ENCODE measurements at places on chromosomes 2 and 18.

DNA sequence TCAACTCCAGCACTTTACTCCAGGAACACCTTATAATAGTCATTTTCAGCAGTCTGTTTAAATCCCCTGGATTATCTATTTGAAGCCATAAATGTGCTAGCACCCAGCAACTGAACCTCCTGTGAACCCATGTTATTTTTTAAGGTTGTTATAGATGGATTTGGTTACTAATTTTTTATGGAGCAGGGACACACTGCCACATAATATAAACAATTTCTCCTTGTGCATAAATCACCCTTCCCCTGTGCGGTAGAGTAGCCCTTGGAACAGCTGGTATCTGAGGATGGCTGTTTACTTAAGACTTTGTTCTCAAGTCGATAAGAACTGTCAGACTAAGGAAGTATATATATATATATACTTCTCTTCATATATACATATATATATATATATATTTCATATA is 367.4 kb downstream of the EPHA4 start:
- DNase-seq, result no peak

DNA sequence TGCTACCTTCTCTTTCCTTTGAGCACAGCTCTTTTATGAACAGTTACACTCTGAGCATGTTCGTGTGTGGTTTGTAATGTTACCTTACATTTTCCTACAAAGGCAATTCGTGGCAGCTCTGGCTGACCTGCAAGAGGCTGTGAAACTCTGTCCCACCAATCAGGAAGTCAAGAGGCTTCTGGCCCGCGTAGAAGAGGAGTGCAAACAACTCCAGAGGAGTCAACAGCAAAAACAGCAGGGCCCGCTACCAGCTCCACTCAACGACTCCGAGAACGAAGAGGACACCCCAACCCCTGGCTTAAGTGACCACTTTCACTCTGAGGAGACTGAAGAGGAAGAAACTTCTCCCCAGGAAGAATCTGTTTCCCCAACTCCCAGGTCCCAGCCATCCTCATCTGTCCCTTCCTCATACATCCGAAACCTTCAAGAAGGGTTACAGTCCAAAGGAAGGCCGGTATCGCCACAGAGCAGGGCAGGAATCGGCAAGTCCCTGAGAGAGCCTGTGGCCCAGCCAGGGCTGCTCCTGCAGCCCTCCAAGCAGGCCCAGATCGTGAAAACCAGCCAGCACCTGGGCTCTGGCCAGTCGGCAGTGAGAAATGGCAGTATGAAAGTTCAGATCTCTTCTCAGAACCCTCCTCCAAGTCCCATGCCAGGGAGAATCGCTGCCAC is 56.9 kb downstream of the WDSUB1 start:
- no peak for DNase-seq

DNA sequence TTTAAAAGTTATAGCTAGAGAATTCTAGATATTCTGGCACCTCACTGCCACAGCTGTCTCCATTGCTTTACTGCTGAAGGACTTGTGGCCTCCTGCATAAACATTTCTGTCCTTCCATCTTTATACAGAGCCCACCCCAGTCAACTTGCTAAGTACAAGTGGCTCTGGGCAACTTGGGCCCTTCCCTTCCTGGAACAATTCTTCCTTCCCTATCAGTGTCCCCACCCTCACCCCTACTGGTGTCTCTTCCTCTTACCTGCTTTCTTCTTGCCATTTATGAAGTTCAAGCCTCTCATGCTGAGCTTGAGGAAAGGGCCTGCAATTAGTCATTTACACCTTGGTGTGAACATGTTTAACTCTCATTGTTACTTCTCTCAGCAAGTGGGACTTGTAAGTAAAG is 45.0 kb downstream of the ARHGAP25 start:
- DNase-seq, result no peak

DNA sequence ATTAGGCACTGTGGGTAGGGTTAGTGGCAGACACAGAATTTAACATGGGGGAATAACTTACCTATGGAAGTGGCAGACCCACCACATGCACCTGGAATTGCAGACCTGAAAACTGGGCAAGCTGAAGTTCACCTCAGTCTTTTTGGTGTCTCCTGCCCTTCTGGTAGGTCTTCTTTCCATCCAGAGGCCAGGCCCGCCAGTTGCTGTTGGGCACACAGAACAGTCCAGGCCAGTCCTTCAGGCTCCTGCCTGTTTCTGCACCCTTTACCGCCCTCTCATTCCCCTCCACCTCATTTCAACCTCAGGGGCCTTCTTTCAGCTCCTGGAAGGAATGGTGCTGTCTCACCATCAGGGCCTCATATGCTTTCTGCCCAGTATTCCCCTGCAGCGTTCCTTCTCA is 358.9 kb upstream of the ETAA1 start:
- no peak for DNase-seq

- no peak for DNase-seq
Observed at GRCh38 chr2:24791452-24791851, 1.7 kb downstream of the PTRHD1 start.

DNA sequence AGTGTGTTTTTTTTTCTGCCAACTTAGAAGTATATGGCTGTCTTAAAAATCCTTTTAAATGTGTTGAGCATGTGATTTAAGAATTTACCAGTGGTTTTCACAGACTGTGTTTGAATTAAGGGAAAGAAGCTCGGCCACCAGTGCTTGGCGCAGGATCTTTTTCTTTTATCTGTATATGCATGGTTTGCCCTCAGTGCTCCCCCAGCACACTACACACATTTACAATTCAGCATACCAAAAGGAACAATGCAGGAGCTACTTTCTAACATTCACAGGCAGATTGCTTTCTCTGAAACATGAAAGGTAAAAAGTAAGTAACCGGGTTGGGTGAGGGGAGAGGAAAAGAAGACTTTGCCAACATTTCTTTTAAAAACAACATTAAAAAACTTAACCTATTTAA is 3.9 kb downstream of the SALL3 start:
- no peak for DNase-seq

GRCh38 chr2:26043862-26044696 is 10.2 kb downstream of the RAB10 start:
- no peak for DNase-seq

- no peak for DNase-seq
Observed at GRCh38 chr2:120972286-120972685, 236.6 kb downstream of the GLI2 start.

DNA sequence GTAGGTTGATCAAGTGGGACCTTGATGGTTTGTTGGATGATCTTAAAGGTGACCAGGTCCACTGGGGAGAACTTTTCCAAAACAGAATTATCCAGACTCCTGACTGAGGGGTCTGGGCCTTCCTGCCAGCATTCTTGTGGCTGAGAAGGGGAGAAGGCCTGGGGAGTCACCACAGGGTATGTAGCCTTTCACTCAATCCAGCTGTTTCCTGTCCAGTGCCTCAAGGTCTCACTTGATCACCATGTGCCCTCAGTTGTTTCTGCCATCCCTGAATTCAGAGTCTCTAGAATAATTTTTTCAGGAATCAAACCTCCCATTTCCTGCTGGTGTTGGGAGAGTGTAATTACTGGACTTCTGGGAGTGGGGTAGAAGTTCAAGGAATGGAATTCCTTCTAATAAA is 54.4 kb upstream of the TANC1 start:
- no peak for DNase-seq

- no peak for DNase-seq
Observed at GRCh38 chr18:43961722-43962121, 684.4 kb upstream of the SYT4 start.

GRCh38 chr18:75477900-75478299 is 50.4 kb upstream of the SMIM21 start:
- no peak for DNase-seq

DNA sequence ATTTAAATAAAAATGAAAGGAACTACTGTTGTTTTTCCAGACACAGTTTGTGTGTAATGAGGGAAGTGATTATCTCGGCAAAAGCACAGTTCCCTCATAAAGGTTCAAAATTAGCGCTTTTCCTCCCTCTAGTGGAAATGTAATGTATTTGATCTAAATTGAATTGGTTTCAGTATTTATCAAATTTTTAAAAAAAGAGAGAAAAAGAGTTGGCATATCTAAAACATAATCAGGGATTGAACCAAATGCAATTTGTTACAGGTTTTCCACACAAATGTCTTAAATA is 37.5 kb downstream of the CMPK2 start:
- no peak for DNase-seq

DNA sequence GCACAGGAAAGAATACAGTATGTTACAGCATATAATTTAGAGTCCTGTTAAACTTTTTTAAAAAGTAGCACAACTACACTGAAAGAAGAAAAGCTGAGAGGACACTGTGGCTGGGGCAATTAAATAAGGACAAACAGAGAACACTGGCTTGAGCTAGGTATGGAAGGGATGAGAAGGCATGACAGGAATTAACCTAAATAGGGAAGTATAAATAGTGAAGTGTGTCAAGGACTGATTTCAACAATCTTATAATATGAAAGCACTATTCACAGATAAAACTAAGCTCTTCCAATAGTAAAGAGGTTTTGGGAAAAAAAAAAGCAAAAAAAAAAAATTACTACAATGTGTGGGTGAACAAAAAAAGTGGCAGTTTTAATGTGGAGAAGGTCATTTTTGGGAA is 45.5 kb downstream of the PPP3R1 start:
- DNase-seq, result no peak

DNA sequence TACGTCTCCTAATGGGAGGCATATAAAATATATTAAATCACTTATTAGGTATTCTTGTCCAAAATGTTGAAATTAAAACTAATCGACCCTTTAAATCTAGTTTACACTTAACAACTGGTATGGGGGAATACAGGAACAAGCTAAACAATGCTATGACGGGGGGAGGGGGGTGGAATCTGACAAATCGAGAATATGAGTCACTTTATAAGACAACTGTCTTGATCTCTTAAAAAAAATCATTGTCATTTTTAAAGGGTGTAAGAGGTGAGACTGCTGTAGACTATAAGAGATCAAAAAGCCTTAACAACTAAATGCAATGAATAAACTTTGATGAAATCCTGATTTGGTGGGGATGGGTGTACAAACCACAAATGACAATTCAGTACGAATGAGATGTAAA is 6.0 kb downstream of the MAP3K2 start:
- DNase-seq, result no peak

DNA sequence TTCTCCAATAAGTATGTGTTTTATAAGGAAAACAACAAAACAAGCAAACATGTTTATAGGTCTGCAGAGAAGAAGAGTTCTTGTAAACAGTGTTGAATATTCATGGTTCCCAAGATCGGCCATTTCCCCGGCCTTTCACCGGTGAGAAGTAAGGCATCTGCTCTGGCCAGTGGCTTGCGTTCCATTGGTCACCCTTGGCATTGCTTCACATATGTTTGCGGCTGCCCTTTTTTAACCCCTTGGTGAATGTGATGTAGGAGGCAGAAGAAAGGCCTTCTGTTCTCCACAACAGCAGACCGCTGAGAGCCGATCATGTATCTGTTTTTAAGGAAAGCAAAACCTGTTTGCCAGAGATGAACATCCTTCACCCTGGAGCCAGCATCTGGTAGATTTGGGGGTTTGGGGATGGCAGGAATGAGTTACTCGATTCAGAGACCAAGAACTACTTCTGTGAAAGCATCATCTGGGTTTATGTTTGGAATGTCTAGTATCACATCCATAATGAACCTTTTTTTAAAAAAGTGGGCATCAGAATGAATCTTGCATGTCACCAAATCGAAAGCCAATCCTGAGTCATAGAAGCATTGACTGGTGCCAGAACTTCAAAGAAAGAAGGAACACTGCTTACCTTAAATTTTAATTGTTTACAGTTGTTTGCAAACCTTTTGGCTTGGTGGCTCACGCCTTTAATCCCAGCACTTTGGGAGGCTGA is 112.3 kb downstream of the AGAP1 start:
- DNase-seq, result no peak

- no peak for DNase-seq
Observed at GRCh38 chr18:9746958-9747357, 38.9 kb downstream of the RAB31 start.

GRCh38 chr2:44889096-44889495 is 52.4 kb upstream of the SIX3 start:
- no peak for DNase-seq

GRCh38 chr18:23584019-23584983 is 2.0 kb downstream of the NPC1 start:
- DNase-seq, result no peak

GRCh38 chr2:232490221-232491138 is 2.8 kb upstream of the ECEL1 start:
- DNase-seq, result no peak

GRCh38 chr2:143856978-143857377 is 662.9 kb downstream of the ZEB2 start:
- no peak for DNase-seq

All from stimulated activated CD8-positive, alpha-beta memory T cell treated with anti-CD3 and anti-CD28 coated beads, Interleukin-4, amount 100 ng/mL, for 24 hours (primary cell).